ENCODE measurements at places on chromosomes 13 and 19.

DNA sequence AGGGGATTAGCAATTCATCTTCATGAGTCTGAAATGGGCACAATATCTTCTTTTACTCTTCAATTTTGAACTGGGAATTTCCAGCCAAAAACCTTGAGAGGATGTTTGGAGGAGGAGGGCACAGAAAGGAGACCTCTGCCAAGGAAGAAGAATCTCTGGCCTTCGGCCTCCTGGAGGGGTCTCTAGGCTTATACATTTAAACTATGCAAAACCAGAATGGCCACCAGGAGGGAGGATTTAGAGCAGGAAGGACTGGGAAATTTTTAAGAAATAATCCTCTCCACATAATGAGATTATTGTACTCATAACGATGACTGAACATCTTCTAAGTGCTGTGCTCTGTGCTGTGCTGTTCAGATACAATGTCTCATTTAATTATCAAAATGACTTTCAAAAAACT, 325.9 kb downstream of the NDFIP2 start:
- DNase-seq: peak; percentile 21

GRCh38 chr13:51844862-51845573, at the start of gene TMEM272:
TMEM272 (minus strand) TSS chr13:51845177; CDS start chr13:51838530, 6,647 bp downstream.
- DNase-seq: peak; percentile 67

DNA sequence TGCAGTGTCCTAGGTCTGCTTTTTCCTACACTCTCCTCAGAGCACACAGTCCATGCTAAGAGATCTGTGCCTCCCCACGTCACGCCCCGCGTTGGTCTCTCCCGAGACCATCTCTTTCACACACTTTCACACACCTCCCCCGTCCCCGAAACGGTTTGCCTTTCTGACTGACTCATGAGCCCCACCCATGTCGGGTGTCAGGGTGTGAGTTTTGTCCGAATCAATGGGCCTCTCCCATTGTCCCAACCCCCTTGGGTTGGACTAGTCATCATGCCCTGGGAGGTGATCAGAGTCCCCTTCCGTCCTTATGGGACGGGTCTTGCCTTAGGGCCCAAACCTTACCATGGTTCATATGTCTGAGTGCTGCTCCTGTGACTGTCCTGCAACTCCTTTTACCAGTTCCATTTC, 214.0 kb upstream of the HTR2A start:
- DNase-seq: no peak

DNA sequence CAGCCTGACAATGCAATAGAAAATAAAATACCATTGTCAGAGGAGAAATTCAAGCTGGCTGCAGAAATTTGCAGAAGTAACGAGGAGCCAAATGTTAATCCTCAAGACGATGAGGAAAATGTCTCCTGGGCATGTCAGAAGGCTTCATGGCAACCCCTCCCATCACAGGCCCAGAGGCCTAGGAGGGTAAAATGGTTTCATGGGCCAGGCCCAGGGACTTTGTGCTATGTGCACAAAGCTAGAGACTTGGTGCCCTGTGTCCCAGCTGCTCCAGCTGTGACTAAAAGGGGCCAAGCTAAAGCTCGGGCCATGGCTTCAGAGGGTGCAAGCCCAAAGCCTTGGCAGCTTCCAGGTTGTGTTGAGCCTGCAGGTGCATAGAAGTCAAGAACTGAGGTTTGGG, 431.7 kb downstream of the LMO7 start:
- no peak for DNase-seq

DNA sequence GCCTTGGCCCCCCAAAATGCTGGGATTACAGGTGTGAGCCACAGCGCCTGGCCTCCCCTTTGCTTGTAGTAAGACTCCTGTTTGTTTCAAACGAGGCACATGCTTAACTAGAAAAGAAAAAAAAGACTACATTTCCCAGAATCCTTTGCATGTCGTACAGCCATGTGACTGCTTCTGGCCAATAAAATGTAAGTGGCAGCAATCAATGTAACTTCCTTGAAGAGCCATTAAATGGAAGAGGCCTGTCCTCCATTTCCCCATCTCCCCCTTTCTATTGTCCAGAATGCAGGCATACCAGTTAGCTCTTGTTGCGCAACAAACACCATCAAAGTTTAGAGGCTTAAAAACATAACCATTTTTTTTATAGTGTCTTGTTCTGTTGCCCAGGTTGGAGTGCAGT, 10.4 kb upstream of the GPR32 start:
- peak; percentile 54 for DNase-seq

DNA sequence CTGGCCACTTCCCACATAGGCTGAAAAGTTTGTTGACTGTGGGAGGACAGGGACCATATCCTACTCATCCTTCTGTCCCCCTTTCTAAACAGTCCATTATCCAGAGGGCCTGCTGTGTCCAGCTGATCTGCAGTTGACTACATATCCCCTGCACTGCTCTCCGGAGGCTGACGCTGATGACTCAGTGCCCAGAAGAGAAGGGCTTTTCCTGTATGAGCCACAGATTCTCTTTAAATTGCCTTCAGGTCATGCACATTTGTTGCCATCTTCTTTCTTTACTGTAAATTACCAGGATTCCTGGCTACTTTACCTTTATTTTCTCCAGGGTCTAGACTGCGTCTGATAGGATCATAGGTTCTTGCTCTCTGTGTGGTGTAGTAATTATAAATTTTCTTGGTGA, 125.2 kb downstream of the LACC1 start:
- no peak for DNase-seq

DNA sequence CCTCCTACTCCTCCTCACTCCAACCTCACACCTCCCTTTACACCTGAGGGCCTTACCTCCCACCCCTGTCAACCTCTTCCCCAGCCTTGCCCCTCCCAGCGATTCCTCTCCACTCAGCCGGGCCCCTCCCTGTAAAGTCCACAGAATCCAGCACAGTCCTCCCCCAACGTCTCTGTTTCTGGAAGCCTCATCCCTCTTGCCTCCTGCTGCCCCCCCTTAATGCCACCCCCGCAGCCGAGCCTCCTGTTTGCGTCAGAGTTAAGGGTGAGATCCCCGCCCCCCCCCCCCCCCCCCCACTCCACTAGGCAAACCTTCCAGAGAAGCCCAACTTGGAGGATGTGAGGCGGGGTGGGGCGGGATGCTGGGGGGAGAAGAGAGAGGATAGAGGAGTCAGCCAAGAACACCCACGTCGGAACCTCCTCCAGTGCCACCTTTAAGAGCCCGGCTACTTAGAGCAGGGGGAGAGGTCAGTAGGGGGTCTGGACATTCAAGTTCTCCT, 2.1 kb downstream of the UNC13A start:
- DNase-seq: peak; percentile 63

DNA sequence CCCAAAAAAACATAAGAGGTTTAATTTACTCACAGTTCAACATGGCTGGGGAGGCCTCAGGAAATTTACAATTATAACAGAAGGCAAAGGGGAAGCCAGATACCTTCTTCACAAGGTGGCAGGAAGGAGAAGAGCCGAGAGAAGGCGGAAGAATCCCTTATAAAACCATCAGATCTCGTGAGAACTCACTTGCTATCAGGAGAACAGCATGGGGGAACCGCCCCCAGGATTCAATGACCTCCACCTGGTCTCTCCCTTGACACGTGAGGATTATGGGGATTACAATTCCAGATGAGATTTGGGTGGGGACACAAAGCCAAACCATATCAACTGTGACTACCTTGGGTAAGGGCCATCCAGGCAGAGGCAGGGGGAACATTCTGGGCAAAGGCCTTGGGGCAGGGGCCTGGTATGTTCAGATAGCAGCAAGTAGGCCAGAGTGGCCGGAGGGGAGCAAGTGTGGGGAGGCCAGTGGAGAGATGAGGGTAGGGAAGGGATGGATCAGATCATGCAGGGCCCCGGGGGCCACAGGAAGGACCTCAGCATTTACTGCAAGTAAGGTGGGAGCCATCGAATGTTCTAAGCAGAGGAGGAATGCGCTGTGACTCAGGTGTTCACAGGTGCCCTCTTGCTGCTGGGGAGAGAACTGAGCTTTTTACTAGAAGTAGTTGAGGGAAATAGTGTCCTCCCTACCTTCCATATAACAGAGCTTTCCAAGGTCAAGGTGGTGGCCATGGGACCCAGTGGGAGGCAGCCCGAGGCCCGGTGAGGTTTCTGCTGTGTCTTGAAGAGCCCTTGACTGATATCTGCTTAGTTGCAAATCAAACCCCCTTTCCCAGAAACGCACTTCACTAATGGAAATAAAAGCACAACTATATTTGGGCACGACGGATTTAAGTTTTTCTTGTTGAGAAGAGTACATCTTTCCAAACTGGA, 18.0 kb downstream of the RAB3D start:
- DNase-seq: peak; percentile 42

- DNase-seq: peak; percentile 91
Observed at GRCh38 chr19:50658441-50659317, 9.4 kb downstream of the C19orf81 start.

DNA sequence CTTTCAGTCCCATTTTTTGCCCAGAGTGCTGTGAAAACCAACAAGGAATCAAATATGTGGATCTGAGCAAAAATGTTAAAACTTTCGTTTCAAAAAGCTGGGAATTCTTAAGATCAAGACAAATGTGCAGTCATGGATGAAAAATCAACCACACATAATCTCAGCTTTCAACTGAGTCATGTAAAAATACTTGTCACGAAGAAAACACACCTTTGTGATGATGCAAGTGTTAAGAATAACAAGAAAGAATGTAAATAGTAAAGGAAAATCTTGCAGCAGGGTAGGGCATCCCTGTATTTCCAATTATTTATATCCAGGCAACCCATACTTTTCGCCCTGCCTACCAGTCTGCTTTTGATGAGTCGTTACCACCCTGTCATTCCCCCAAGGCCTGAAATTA, 27.4 kb upstream of the DCLK1 start:
- DNase-seq: no peak
